Left cardiac atrium (tissue), 4 donors: ENCODE measurements at places on chromosomes 5 and 9. TPM values are rescaled to one million over a fixed set of nuclear protein-coding genes. Genes with fewer than 3 reads are reported as not detected.

DNA sequence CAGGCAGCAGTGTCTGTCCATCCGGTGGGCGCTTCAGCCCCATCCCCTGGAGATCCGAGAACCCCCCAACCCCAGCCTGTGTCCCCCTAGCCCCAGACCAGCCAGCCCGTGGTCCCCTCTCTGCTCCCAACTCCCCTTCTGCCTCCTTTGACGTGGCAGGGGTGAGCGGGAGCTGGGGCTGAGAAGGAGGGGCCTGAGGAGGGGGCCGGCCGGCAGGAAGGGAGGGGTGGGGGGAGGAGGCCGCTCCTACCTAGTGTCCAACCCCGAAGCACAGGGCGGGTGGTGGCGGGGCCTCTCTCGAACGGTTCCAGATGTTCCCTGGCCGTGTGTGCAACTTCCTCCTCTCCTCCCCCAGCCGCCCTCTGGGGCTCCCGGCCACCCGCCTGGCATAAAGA is 31.0 kb downstream of the GOLGA2 start:
- peak; percentile 86 for DNase-seq

DNA sequence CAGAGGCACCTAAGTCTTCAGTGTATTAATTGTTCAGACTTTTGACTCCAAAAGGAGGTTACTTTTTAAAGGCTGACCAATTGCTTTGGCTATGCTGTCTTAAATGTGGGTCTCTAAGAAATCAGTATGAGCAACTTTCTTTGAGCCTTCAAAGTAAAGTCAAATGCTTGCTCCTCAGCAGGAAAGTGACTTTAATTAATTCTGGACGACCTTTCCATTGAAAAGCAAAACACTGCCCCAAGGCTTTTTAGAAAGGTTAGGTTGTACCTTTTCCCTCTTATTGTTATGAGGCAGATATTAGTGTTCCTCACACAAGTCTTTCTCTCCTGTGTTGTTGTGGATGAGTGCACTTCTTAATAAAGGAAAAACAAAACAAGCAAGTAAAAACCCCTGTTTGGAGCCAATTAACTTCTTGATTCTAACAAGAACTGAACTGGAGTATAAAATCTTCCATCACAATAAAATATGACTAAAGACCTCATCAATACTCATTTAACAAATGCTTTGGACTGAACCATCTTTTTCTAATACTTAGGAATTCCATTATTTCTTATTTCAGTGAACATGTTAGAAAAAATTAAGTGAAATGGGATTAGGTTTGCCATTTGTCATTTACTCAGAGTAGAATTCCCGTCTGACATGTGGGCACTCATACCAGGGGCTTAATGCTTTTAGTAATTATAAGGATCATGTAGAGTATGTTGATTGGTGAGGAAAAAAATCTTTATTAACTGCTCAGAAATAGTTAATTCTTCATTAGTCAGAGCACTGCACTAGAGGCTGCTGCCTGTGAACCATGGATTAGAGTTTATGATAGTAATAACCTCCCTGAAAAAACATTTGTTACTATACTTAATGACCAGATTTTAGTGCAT is 159.1 kb upstream of the ZNF608 start:
- no peak for DNase-seq

DNA sequence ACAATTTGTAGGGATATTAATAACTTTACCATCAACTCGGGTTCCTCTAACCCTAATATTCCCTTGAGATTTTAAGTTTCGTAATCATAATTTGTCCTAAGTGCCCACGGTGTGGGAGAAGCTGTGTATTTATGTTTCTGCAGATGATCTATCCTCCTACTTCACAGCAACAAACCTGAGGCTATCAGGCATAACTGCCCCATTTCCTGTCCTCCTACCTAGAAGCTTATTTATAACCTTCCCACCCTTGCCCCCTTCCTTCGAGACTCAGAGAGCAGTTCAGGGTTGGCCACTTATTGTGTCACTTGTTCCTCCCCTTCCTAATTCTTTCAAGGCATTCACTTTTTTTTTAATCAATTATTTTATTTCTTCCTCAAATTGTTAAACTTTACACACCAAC is 29.6 kb upstream of the LCP2 start:
- no peak for DNase-seq

DNA sequence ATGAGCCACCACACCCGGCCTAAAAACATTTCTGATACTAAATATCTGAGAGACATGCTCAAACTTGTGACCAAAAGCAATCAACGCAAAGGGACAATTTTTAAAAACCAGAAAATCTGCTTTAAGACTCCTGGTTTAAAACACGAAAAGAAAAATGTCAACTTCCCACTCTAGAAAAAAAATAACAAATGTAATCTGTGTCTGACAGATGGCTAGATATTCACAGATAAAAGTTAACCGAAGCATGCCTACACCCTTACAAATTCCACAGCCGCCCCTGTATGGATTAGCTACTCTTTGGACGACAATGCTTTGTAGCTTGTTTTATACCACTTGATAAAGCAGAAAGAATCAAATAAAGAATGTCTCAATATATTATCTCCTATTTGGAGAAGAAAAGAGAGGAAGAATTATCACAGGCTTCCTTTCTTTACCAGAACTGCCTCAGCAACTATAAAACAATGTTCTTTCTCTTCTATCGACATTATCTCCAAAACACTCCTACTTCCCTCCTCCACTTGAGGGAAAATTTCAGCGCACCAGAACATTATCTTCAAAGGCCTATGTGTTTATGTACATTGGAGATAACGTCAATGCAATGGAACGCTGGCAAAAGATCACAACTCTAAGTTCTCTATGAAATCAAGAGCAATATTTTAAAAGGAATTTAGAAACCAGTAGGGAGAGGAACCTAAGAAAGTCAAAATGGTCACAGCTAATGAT is 26.2 kb downstream of the CEMIP2 start:
- DNase-seq: no peak

DNA sequence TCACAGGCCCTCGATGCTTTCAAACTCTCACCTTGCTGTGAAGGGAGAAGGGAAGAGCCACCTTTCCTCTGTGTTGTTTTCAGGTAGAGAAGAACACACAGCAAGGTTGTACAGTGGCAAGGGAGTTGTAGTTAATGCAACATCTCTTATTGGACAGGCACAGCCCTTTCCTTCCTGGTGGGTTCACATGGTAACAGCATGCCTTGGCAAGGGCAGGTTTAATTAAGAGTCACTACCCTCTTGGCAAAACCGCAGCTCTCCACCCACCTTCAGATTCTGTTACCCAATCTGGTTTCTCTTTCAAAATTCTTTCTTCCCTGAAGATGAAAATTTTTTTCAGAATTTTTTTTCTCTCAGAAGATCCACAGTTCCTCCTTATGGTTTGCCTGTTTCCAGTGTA is 253.1 kb downstream of the TLR4 start:
- no peak for DNase-seq

DNA sequence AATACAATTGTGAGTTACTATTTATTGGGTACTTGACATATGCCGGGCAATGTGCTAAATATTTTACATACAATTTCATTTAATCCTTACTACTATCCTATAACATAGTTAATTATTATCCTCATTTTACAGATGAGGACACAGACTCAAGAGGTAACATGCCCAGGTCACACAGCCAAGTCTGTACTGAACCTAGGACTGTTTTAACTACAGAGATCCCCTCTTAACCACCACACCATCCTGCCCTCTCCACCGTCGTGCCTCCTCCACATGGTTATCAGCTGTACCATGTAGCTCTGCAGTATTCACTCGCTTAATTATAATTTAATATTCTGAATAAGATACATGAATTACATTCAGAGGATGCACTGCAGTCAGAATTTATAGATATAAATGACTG is 5.3 kb downstream of the RAB14 start:
- DNase-seq: no peak

GRCh38 chr5:67660149-67660548 is 463.6 kb upstream of the CD180 start:
- DNase-seq: no peak

- DNase-seq: no peak
Observed at GRCh38 chr5:5308319-5308718, 114.2 kb upstream of the ICE1 start.

GRCh38 chr5:130541617-130542221 is 623.3 kb downstream of the HINT1 start:
- no peak for DNase-seq

DNA sequence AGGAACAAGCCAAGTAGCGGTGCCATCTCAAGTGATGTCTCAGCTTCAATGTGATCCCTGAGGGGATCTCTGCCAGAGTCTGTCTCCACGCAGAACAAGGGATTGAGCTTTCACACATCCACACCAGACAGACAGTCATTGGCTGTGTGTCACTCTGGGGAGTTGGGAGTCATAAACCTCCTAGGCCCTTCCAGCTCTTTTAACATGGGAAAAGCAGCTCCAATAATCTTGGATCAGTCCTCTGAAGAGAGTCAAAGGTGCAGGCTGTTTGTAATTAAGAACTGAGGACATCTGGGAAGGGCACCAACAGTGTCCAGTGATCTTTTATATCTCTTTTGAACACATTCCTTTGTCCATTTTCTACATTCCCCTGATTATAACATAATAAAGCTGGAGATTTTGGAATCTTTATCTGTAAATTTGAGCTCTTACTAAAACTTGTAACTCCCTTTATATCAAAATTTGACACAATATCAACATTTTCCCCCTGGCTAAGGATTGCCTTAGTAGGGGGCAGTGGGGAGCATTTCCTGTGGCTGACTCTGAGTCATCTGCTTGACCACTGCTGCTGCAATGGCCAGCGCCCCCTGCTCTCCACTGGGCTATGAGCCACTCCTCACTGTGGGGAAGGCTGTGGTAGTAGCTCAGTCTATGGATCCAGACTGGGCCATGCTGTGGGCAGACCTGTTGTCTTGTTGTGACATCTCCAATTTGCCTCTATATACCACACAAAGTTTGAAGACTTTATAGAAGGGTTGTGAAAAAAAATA is 284.4 kb downstream of the OSTF1 start:
- peak; percentile 33 for DNase-seq

- no peak for DNase-seq
Observed at GRCh38 chr5:32500181-32500580, 55.6 kb upstream of the ZFR start.

DNA sequence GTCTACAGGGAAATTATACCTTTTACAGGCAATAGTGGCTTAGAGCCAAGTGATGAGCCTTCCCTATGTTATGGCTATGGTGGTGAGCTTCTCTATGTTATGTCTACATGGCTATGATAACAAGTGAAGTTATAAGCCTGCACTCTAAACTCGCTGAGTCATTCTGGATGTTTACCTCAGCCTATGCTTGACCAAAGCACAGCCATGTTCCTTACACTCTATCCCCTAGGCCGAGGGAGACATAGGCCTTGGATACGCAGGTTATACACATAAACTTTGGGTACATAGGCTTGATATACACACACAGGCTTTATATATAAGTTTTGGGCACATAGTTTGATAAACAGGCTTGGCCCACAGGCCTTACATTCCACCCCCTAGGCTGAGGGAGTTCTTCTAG is 13.8 kb downstream of the DMAC1 start:
- DNase-seq: no peak

DNA sequence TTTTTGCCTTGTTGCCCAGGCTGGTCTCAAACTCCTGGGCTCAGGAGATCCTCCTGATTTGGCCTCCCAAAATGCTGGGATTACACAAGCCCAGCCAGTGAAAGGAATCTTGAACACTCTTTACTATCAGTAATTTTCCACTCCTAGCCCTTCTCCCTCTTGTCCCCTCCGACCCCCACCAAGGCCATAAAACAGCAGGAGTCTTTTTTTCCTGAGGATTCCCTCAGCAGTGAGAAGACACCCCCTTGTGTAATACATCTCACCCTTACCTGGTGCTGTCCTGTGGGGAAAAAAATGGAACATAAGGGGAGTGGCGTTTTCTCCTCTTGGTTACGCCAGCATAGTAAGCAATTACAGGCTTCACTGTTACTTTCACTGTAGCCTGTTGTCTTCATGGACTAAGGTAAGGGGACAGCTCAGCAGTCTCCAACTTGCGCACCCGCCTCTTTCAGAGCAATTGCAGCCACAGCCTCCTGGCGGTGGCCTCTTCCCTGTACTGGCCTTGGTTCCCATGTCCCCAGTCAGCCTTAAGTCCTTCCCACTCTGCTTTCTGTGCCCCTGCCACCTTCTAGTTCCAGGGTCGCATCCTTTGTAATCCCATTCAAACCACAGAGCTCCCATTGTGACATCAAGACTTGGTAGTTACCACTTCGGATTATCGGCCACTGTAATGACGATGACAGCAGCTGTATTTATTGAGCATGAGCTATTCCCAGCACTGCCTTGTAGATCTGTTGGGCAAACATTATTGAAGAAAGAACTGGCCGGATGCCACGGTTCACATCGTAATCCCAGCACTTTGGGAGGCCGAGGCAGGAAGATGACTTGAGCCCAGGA is 10.0 kb downstream of the NAIF1 start:
- DNase-seq: no peak

DNA sequence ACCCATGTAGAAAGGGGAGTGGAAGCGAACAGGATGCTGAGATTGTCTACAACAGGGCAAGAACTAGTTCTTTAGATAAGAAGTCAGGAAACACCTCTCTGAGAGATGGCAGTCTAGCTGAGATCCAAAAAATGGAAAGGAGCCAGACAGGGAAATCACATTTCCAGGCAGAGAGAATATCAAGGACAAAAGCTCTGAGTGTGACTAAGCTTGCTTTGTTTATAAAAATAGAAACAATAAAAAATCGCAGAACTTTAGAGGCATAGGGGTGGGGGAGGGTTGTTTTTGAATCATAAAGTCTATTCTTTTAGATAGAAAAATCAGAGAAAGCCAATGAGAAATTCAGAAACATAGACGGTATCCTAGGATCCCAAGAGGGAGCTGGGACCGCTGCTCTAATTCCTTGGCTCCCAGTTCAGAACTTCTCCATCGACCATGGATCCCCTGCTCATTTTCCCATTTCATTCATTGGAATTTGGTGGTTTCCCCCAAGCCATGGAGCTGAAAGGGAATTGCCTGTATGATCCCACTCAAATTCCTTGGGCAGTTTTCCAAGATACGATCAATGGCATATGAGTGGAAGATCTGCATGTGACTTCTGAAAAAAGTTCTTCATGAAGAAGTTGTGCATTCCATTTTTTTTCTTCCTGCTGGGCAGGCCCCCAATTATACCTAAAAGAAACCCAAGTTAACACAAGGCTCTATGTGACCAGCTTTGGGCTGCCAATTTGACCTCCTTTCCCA is 182.0 kb downstream of the GRIA1 start:
- no peak for DNase-seq

Gene STOML2
- total RNA-seq: 97.4 TPM

Gene FCN1
- total RNA-seq: 5.7 TPM

Gene PCDHGC5
- total RNA-seq: 0.97 TPM

Gene FOXD1
- 0.10 TPM for total RNA-seq

Gene ORM2
- 1.6 TPM for total RNA-seq

Gene CDH9
- total RNA-seq: not detected

Gene SPEF2
- total RNA-seq: 2.6 TPM
